ENCODE measurements at places on chromosomes 3 and 15.
A peak's percentile ranks its signal among the peaks of the same experiment; 100 is the strongest.

GRCh38 chr15:97521381-97522285, 438.9 kb upstream of the ARRDC4 start:
- no peak for DNase-seq

GRCh38 chr3:144524531-144524930, 552.9 kb downstream of the DIPK2A start:
- no peak for DNase-seq

GRCh38 chr15:45185069-45185779, 2.5 kb downstream of the SHF start:
- no peak for DNase-seq

DNA sequence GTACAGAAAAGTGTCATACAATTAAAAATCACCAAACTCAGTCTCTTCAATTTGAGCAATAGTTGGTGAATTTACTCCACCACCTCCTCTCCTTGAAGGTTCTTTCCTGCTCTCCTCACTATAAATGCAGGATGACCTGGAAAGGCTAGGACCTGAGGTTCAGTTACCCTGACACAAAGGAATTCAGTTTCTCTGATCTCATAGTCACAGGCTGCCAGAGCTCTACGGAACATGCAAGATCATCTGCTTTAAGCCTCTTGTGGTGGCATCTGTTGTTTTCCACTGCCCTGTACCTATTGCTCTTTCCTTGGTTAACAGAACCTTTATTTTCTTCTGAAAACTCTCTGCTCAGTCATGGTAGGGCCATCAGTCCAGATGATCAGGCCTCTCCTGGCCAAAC, 4.9 kb upstream of the TP63 start:
- no peak for DNase-seq

DNA sequence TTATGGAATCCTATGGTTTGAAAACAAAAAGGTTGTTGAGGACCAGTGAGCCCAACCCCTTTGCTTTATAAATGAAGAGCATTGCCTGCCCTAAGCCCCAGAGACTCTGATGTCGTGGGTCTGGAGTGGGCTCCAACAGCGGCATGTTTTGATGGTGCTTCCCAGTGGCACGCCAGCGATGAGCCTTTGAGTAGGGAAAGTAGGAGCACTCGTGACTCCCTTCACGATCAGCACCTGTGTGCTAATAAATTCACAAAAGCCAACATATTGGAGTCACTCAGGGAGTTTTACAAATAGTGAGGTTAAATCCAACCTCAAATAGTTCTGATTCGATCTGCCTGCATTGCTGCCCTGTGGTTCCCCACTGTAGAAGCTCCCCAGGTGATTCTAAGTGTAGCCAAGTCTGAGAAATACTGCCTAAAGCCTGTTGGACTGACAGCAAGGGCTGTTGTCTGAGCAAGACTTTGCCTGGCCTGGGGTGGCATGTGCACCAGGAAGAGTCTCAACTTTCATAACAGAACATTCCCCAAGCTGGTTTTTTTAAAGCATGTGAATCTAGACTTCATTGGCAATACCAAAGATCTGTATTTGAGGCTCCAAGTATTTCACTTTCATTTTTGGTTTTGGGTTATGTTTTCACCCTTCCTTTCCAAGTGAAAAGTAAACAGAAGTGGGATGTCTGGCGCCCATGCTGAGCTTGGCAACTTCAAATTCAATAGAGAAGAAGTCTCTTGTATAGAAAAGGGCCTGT, 9.9 kb downstream of the CCR5 start:
- DNase-seq: no peak

GRCh38 chr3:18090377-18090776, 334.8 kb downstream of the SATB1 start:
- no peak for DNase-seq

DNA sequence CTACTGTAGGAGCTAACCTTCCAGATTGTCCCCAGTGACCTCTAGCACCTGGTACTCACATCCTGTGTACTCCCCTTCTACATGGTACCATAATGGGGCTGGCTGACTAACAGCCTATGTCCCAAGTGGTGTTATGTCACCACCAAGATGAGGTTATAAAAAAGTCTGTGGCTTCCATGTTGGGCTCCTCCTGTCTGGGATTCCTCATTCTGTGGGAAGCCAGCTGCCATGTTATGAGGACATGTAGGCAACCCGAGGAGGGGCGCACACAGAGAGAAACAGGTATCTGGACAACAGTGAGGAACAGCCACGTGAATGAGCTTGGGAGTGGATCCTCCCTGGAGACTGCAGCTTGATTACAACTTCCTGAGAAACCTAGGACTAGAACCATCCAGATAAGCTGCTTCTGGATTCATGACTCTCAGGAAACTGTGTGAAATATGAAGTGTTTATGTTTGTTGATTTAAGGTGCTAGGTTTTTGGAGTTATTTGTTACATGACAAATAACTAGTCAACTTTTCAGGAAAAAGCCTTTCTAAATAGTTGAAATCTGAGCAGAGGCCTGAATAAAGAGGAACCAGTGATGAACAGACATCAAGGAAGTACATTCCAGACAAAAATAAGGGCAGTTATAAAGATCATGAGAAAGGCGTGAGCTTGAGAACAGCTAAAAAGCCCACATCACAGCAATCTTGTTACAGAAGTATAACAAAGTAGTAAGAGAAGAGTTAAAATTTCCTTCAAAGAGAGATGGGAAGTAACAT, 21.7 kb downstream of the GOLIM4 start:
- no peak for DNase-seq

DNA sequence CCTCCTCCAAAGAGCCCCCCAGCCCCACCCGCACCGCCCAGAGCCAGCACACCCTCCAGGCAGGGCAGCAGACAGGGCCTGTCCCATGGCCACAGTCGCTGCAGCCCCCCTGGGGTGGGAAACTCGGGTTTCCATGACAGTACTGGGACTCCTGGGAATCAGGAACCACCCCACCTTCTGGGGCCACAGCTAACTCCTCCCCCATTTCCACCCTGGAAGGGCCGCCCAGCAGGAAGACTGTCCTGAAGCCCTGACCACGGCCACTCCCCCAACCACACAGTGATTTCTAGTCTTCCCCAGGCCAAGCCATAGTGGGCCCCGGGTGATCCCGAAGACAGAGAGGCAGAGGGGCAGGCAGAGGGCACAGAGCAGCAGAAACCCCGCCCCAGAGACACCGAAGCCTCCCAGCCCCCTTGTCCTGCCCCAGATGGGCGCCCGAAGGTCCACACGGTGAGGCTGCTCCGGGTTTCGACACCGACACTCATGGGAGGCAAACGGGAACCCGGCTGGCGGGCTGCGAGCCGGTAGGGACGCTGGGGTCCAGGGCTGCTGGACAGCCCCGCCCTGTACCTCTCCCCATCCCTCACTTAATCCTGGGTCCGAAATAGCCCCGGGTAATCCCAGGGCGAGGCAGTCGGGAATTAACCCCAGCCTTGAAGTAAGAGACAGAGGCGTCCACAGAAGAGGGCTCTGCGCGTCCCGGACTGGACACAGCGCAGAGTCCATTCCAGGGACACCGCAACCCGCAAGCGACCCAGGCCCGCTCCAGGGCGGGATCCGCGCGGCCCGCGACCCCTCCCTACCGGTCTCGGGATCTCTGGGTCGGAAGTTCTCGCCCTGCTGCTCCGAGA, 138.4 kb downstream of the NUP210 start:
- DNase-seq: peak; percentile 51

DNA sequence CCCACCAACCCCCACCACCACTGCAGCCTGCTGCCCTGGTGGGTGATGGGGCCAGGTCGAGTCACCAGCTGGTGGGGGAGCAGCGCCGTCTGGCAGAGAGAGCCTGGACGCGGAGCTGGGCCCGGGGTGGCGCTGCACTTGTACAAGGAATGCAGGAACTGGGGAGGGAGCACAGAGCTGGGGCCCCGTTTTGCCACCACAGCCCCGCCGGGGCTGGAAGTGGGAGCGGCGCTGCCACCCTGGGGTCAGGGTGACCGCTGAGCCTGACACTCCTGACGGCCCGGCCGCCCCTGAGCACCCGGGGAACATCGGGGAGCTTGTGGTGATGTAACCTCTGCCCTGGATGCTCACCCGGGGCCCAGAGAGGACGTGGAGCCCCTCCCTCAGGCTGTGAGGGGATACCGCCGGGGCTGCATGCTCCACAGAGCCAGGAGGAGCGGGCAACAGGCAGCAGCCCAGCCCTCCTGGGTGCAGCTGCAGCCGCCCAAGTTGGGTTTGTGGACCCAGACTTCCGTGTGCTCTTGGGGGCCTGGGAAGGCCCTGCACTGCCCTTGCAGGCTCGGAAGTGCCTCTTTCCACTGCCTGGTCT, 32.6 kb upstream of the IREB2 start:
- no peak for DNase-seq

DNA sequence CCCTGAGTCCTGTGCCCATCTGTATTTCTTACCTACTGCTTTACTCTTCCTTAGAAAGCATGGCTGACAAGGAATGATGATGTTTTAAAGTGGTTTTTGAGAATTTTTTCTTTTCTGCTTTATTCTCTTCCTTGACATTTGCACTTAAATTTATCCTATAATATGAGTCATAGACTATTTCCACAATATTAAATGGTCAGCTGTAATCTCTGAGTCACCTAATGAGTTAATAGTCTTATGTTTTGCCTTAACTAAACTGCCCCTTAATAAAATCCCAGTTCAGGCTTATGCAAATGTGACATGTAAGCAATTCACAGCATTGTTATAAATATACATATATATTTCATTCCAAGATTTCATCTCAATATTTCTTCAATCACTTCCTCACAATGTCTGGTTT, 23.8 kb downstream of the MEIS2 start:
- DNase-seq: no peak

GRCh38 chr3:89851974-89852621, 744.7 kb downstream of the EPHA3 start:
- DNase-seq: no peak

GRCh38 chr3:177463863-177464262, 266.6 kb upstream of the TBL1XR1 start:
- no peak for DNase-seq

- no peak for DNase-seq
Measured at GRCh38 chr3:99576904-99577559, 61.4 kb upstream of the COL8A1 start.

DNA sequence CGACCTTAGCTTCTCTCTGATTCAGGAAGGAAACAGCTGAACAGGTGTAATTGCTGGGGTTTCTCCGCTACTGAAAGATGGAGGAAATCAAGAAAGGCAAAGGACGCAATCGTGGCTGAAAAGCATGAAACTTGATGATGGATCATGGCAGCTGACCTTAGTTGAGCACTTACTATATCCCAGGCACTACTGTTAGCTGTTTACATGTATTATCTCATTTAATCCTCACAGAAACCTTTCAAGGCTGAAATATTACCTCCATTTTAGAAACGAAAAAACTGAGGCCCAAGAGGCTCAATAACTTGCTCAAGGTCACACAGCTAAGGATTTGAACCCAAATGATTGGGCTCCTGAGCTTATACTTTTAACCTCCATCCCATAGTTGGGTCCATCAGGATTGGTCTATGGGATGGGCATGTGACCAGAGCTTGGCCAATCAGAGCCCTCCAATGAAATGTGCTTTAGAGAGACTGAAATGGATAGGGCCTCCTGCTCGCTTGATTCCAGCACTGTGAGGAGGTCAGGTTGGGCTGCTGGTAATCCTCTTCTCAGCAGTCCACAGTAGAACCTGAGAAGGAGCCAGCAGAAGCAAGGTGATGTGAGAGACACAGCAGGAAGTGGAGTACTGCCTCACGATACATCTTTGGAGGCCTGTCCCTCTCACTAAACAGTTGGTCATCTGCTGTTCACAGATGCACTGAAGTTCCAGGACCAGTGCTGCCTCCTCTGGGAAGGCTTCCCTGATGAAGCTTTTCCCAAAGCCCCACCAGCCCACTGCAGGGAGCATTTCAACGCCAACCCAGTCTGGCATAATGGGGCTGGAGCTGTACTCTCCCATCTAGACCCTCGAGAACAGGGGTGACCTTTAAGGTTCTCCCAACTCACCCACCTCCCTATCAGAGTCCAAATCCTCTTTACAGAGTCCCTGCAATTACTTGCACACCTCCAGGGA, 10.4 kb downstream of the CLN6 start:
- DNase-seq: peak; percentile 34

DNA sequence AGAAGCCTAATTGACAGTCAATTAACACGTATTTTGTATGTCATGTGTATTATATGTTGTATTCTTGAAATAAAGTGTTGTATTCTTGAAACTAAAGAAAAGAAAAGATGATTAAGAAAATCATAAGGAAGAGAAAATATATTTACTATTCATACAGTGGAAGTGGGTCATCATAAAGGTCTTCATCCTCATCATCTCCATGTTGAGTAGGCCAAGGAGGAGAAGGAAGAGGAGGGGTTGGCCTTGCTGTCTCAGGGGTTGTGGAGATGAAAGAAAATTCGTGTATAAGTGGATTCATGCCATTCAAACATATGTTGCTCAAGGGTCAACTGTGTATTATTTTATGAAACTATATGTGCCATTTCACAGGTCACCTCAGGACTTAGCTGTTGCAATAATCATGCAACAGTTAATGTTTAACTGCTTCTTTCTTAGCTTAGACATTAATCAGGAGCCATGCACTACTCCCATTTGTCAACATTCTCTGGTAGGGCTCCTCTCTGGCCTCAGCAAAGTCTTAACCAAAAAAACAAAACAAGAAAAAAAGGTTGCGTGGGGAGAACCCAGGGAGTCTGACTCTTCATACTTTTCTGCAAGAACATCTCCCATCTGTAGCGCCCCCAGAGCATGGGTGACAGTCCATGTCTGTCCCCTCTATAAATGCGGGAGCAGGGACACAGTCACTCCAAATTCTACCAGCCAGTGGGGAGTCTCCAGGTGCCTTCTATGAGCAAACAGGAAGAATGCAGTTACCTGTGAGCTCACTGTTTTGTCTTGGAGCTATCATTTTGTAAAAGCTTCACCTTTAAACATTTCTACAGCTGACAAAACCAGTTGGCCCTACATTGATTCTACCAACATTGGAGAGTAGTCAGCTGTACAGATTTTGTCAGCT, 19.9 kb upstream of the LRRC2 start:
- DNase-seq: no peak

DNA sequence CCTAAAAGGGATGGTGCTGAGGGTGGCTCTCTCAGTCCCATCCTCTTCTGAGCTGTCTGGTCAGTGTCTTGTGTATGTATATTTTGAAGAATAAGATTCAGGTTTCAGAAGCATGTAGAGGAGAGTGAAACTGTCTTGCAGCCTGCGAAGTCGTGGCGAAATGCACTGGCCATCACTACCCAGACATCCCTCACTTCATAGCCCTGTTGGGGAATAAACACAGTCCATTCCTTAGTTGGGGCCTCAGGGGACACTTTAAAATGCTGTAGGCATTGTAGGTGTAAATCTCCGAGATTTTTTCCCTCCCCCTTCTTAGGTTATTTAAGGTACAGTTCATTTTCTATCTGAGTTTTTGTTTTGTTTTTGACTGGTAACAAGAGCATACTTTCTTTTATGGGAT, 93.8 kb downstream of the DNASE1L3 start:
- DNase-seq: no peak

DNA sequence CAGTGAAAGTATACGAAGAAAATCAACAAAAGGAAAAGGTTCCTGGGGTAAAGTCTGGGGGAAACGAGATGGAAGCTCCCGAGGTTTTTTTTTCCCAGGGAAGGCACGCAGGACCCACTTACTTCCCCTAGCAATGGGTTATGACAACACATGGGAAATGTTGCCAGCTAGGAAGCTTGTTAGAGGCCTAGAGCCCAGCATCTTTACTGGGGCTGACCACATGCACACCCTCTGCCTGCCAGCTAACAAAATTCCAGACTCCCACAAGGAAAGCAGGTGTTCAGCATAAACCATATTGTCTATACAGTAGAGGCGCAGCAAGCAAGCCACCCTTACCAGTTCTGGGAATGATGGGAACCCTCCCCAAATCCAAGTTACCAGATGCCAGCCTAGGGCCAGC, 258.8 kb upstream of the NR2E3 start:
- no peak for DNase-seq

- no peak for DNase-seq
Measured at GRCh38 chr3:183253528-183254486, 754 bp downstream of the B3GNT5 start.

Measured in RWPE2 (cell line).